HFFc6 (cell line): ENCODE measurements at places on chromosomes 11 and 22. TPM values are rescaled to one million over a fixed set of nuclear protein-coding genes. Genes with fewer than 3 reads are reported as not detected.

DNA sequence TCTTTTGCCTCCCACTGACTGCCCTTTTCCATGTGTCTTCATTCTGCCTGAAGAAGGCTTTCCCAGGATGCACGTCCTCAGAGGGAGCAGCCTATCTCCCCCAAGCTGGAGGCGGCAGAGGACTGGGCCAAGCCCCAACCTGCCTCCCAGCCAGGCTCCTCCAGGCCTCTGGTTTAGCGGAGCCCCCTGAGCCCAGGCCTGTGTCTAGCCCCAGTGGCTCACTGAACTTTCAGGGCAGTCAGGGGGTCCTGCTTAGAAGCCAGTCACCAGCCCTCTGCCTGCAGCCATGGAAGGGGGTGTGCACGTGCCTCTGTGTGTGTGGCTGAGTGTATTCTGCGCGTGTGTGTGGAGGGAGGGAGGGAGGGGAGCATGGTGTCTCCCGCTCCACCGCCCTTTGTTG lies 10.4 kb upstream of the GRK2 start:
- no peak for DNase-seq

SLC16A8 gene
- total RNA-seq, result not detected in 3 replicates

OR5P2 gene
- not detected in 2 replicates for total RNA-seq

DNA sequence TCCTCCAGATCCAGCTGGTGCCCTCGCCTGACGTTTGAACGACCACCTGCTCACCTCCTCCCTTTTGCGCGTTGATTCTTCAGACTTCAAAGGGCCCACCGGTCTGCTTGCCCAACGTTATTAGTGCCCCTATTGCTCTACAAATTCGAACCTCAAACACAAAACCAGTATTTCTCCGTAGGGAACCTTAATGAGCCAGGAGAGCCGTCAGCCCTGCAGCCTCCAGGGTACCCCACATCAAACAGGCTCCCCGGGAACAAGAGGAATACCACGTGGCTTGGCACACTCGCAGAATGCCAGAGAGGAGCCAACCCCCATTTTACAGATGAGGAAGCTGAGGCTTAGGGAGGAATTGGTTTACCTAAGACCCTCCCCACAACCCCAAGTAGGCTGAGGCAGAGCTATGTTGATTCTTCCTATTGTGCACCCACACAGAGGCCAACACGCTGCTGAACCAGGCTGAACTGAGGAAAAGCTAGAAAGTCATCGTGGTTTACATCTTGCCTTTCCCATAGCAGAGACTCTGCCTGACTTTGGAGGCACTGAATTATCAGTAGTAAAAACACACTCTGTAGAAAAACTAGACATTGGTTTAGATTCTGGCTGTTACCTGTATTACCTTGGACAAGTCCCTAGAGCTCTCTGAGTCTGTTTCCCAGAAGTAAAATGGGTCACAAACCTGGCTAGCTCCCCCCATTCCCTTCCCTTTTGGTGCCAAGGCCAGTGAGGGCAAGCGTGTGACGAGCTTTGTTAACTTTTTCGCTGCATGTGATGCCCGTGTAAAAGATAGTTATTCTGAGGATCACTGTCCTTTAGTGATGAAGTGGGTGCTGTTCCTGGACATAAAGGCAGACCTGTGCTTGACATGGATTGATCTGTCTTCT lies 764 bp downstream of the TKFC start:
- no peak for DNase-seq

TRIM44 gene
- total RNA-seq, result 55.0 to 59.3 TPM (median 56.7 TPM) in 3 replicates

DNA sequence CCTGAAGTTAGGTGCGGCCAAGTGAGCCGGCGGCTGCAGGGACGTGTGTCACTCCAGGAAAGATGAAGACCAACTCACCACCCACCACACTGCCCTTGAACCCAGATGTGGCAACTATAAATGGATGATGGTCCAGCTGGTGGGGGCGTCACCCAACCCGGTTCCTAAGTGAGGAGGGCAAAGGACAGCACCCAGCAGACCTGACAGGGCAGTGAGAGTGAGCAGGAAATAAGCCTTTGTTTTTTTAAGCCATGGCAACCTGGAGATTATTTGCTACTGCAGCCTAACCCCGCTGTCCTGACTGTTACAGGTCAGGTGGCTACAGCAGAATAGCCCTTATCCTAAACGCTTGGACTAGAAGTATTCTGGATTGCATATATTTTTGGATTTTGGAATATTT lies 228.9 kb downstream of the CTTN start:
- no peak for DNase-seq

DNA sequence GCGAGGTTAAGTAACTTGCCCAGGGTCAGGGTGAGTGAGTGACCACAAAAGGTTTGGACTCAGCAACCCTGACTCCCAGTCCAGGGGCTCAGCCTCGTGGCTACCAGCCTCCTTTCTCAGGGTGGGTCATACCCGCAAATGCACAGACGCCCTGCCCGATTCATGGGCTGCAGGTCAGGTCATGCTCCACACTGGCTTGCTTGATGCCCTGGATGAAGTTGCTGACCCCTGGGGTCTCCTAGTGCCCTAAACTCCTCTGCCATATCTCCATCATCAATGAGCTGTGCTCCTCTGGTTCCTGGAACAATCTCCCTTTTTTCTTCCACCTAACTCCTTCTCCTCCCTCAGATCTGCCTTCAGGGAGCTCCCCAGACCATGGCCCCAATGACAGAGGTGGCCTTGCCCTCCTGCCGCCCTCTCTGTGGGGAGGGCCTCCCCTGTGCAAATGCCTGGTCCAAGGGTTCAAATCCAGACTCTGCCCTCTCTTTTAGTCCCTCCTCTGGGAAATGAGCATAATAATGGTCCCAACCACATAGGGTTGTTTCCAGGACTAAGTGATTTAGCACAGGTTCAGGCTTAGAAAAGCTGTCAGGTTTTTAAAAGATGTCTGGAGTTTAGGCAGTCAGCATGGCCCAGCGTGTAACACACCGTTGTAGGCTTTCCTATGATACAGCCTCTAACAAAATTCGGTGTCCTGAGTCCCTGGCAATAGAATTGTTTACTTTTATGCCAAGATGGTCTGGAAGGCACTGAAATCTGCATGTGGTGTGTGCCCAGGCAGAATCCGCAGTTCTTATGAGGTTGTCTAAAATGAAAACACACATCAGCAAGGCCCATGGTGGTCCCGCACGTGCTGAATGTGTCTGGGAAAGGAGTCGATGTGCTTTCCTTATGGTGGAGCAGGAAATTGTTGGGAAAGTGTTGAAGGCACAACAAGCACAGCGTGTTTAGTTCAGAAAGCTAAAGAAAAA lies 63.6 kb downstream of the CD82 start:
- DNase-seq, result no peak

FAM111B gene
- 6.0 to 14.5 TPM (median 11.9 TPM) in 3 replicates for total RNA-seq
